ENCODE measurements at places on chromosomes 3 and 15.

GRCh38 chr15:47139965-47140364 is 577.3 kb upstream of the SEMA6D start:
- no peak for DNase-seq

DNA sequence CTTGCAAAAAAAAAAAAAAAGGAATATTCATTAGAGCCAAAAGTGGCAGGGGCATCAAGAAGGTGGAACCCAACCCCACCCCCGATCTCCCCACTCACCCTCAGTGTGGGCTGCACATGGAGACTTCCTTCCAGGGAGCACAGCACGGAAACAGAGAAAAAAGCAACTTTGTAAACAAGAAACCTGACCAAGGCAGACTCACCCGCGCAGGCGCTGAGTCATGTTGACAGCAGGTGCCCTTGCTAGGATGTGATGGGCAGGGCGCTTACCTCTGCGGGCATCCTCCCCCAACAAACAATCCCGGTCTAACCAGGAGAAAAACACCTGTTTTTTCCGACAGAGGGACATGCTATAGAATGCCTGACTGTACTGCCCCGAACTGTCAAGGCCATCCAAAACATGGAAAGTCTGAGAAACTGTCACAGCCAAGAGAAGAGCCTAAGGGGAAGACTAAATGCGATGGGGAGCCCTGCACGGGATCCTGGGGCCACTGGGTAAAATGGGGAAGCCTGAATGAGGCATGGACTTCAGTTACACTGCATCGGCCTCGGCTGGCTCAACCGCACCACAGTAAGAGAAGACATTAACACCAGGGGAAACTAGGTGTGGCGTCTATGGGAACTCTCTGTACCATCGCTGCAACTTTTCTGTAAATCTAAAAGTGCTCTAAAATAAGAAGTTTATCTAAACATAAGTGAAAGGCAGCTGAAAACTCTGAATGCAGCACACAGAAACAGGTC is 66.7 kb upstream of the GATA2 start:
- no peak for DNase-seq

DNA sequence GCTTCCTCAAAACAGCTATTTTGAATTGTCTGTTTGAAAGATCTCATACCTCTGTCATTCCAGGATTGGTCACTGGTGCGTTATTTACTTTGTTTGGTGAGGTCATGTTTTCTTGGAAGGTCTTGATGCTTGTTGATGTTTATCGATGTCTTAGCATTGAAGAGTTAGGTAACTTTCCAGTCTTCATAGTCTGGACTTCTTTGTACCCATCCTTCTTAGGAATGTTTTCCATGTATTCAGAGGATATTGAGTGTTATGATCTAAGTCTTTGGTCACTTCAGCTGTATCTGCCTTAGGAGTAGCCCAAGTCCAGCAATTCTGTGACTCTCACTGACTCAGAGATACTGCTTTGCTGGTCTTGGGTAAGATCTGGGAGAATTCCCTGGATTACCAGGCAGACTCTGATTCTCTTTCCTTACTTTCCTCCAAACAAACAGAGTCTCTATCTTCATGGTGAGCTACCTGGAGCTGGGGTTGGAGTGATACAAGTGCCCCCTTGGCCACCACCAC is 398.6 kb downstream of the ZIC4 start:
- DNase-seq = no peak

- no peak for DNase-seq
Observed at GRCh38 chr15:58136731-58137130, 1.4 kb upstream of the AQP9 start.

DNA sequence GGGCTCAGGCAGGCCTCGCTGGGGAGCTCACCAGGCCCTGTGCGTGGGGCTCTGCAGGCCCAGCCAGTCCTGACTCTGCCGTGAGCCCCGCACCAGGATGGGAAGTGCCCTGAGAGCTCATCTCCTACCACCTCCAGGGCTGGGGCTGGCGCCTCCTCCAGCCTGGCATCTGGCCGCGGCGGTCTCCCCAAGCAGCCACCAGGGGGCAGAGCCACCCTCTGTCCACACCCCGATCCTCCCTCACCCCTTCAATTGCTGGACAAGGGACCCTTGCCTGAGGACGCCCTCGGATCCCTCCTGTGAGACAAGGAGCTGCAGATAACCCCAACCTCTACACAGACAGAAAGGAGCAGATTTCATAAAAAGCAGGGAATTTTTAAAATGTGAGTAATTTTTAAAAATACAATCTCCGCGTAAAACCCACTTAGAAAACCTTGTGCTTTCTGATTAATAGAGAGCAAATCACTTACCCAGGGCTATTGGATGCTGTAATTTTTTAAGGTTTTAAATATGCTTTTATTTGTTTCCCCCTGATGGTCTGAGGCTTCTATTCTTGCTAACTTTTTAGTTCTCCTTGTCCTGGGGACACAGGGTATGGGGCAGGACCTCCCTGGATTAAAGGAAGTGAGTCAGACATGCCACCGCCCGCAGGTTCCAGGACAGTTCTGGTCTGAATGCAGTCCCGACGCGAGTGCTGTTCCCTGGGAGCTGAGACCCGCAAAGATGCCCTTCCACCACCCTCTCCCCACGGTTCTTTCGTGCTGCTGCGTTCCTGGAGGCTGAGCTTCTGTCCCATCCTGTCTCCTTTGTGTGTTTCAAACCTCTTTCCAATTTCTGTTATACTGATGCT is 52.3 kb upstream of the CHRNA7 start:
- peak; percentile 74 for DNase-seq

DNA sequence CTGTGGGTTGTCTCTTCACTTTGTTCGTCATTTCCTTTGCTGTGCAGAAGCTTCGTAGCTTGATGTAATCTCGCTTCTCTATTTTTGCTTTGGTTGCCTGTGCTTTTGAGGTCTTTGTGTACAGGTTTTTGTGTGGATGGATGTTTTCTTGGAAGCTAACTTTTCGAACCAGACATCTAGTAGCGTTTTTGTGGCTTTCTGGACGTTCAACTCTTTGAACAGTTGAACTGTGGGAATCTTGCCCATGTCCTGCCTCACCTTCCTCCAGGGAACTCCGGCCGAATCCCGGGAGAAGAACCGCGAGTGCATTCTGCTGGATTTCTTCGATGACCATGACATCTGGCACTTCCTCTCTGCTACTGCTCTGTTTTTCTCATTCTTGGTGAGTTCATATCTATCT is 70.6 kb downstream of the USF3 start:
- DNase-seq = no peak
